ENCODE measurements at places on chromosomes 4 and X.

DNA sequence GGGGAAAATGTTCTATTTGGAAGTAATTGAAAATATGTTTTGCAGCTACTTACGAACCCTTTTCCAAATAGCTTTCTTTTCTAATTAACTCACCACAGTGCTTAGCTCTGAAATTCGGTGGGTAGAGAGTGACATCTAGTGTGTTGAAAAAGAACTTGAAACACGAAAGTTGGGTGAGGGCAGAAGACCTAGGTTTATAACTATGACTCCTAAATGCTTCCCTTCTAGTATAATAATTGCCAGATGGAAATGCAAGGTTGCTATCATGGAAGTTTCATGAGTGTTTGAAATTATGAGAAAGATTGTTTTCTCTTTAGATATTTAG lies 77.3 kb upstream of the NOCT start:
- no peak for DNase-seq

DNA sequence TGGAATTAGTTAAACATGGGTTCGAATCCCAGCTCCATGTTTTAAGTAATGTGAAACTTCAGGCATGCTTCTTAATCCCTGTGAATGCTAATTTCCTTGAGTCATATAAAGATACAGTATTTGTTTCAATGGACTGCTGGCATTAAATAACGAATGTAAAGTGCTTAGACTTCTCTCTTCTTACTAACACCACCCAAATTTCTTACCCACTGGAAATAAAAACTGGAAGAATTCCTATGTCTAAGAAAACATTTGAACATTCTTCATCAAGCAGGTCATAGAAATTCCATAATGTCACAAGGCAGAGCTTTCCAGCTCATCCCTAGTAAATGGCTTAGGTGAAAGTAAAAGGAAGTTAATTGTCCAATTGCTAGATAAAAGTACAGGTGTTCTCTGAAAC lies 172.5 kb downstream of the ANK2 start:
- no peak for DNase-seq

GRCh38 chrX:119942831-119943184 lies 743 bp downstream of the NKAP start:
- DNase-seq: no peak

DNA sequence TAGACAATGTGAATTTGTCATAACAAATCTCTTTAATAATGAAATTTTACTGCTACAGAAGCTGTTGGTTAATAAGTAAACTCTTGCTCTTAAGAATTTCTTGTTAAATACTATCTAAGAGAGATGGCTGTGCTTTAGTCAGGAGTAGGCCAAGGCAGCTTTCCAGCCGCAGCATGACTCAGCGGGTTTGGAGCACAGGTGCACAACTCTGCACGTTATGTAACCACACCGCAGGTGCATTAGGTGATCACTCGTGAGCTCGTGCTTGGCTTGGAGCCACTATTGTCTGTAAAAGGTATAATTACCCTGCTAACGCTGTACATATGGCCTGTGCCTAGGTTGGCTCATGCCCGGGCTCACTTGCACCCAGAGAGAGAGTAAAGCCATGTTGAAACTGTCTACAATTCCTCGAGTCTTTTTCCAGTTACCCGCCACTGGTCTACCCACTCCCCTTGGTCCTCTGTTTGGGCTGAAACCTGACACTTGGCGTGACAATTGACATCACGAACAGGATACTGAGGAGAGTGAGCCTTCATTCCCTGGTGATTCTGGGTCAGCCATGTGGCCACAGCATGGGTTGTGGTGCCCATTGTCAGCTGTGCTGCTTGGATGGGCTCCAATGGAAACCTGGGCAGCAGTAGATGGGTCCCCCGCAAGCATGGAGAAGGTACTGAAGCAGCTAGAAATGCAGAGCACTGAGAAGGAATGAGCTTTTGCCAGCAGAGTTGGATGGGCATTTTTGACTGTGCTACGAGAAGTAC lies 18.4 kb upstream of the ANAPC4 start:
- DNase-seq: no peak

DNA sequence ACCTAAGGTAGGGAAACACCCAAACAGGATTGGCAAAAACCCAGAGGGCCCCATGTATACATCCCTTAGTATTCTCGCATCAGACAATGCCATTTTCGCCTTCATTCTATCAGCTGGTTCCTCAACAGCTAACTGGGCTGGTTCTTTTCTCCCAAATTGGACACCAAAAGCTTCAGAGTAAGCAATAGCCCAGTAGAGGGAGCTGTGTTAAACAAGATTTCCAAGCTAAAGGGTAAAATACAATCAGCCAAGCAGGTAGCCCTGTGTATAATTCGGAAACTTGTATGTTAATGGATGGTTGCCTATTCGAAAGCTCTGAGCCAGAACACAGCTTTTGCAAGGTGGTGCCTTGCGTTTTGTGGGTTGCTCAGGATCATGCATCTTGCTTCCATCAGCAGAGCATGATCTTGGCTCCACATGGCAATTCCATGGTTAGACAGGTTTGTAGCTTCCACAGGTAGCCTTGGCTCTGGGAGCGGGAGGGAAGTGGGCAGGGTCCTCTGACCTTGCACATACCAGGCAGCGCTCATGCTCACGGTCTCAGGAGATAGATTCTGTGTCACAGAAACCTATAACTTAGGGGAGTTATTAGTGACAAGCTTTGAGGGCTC lies 115.2 kb upstream of the LNX1 start:
- peak; percentile 45 for DNase-seq

DNA sequence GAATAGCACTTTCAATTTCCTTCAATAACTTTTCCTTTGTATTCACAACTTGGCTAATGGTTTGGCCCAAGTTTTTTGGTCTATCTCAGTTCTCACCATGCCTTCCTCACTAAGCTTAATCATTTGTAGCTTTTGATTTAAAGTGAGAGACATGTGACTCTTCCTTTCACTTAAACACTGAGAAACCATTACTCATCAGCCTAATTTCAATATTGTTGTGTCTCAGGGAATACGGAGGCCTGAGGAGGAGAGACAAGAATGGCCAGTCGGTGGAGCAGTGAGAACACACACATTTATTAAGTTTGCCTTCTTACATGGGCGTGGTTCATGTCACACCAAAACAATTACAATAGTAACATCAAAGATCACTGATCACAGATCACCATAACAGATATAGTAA lies 56.7 kb downstream of the TSPAN5 start:
- DNase-seq: no peak

DNA sequence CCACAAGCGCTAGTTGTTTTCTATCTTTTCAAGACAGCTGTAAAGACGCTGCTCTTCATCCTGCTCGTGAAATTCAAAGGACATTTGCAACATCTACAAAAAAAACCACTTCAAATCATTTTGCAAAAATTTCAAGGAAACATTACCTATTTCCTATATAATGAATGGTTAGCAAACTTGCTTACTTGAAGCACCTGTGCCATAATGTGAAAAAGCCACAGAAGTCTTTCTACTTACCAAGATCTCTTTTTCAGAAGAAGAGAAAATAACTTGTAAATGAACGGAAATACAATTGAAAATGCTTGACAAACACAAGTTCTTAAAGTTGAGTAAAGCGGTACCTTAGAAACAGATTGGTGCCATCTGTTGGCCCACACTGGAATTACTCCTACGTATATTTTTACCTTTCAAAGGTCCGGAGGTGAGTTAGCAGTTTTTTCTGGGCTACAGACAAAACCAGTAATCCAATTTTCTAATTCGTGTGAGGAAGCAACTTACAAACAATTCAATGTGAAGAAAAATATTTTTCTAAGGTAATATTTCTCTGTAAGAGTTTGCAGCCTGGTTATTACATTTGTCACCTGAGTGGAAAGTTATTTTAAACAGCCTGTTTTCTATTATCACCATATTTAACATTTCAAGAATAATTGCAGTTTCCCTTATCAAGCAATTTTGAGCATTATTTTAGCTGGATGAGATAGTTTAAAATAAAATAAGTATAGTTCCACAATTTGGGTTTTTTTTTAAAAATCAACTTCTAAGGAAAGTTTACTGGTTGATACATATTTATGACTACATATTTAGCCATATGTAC lies at the start of gene TLR6:
Gene TLR6 (minus strand): TSS at position 294 of the 814 bp plus-strand sequence. CDS start 27,344 bp downstream, outside the sequence.
- DNase-seq: peak; percentile 91

- DNase-seq: no peak
Measured at GRCh38 chr4:10086506-10087120, 30.0 kb downstream of the WDR1 start.

DNA sequence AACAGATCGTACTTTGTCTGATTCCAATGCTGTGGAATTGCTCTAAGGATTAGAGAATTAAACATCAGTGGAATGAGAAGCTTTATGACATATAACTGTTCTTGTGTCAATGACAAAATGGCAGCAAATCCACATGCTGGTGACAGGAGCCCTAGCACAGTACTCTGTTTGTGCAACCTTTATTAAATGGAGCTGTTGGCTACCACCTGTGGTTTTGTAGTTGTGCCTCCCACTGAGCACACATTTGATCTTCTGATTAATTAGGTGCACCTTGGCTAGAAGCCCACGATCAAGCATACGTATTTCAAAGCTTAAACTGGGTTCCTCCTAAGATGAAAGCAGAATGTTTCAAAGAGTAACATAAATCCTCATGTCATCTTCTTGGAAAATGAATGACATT lies 394.0 kb upstream of the IGFBP7 start:
- DNase-seq: no peak

GRCh38 chr4:80610199-80610598 lies 274.7 kb downstream of the CFAP299 start:
- DNase-seq: no peak

DNA sequence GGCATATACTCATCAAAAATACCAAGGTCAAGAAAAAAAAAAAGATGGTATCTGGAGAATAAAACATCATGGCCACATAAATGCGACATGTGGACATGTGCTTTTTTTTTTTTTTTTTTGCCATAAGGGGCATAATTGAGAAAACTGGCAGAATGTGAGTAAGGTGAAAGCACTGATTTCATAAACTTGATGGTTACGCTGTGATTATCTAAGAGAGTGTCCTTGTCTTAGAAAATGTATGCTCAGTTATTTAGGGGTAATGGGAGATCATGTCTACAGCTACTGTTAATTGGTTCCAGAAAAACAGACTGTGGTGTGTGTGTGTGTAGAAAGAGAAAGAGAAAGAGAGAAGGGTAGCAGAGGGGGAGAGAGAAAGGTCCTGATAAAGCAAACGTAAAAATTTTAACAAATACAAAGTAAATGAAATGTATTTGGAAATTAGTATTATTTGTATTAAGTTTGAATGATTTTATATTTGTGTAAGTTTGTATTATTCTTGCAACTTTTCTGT lies 8.1 kb downstream of the DNAJB14 start:
- no peak for DNase-seq

GRCh38 chr4:37892641-37893040 lies 1.8 kb downstream of the TBC1D1 start:
- peak; percentile 61 for DNase-seq

GRCh38 chr4:164304101-164304639 lies 449.8 kb upstream of the SMIM31 start:
- DNase-seq: no peak

- no peak for DNase-seq
Measured at GRCh38 chr4:38757945-38758600, 24.7 kb downstream of the TLR10 start.

DNA sequence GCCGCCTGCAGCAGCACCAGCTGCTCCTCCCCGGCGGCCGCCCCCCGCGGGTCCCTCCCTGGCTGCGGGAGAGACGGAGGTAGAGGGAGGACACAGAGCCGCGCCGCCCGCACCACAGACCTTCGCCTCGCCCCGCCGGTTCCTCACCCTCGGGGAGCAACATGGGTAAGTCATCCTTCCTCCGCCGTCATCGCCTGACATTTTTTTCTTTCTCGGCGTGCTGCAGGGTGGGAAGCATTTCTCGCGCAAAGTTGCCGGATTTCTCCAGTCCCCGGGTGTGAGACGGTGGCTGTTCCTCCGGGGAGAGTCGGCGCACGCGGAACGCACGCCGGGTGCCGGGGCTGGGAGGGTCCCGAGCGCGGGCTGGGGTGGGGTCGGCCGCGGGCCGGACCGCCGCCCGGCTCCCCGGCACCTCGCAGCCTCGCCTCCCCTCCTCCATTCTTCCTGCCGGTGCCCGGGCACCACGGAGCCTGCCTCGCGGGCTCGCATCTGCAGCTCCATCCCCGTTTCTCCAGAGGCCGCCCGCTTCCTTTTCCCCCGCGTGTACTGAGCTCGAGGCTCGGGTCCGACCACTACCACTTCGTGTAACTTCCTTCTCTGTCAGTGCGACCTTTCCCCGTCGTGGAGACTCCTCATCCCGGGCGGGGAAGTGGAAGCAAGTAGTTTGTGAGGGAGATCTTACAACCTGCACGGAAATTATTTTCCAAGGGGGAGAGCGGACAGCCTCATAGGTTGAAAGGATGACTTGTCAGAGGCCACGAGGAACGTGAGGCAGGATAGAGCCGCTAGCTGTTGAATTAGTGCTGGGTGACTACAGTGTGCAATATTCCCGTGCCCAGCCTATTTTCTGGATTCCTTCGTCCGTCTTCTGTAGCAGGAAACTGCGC lies 464 bp downstream of the RAP1GDS1 start:
- DNase-seq: no peak

- DNase-seq: no peak
Measured at GRCh38 chr4:100287534-100287933, 97.3 kb upstream of the DDIT4L start.

GRCh38 chrX:154381271-154381670 lies 2.2 kb downstream of the EMD start:
- DNase-seq: no peak

GRCh38 chr4:63919636-63920365 lies 489.4 kb downstream of the TECRL start:
- no peak for DNase-seq

DNA sequence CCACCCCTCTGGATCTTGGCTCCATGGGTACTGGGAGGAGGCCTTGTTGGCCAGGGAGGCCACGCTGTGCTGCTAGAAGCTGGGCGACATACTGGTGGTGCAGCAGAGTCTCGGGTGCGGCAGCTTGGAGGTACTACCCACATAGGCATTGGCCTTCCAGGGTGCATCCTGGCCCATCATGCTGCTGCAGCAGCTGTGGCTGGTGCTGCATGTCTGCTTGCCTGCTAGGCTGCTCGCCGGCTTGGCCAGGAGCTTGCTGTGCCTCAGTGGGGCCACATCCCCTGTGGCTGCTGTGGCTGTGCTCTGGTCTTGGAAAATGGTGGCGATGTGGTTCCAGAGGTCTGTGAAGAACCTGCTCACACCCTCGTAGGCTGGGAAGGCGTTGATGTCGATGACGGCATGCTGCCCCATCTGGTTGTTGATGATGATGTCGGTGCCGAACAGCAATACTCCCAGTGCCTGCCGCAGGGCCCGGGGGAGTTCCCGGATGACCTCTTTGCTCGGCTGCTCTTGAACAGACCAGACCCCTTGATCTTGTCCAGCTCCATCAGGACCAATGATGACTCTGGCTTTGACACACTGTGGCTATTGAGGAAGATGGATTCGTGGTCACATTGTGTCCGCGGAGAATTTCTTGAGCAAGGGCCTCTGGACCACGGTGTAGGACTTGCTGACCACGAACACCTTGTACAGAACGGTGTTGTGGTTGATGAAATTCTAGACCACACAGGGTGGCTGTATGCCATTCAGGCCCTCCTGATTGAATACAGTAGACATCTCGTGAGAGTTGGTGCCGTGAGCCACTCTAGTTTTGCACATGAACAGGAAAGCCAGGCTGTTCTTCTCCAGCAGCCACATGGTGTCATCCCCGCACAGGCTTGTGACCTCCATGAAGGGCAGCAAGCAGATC lies 11.8 kb downstream of the RBM10 start:
- no peak for DNase-seq
